ENCODE measurements at places on chromosomes 1 and 21. TPM values are rescaled to one million over a fixed set of nuclear protein-coding genes. Genes with fewer than 3 reads are reported as not detected.

Gene TFF3
- 5.2 TPM for total RNA-seq

Gene S100A14
- total RNA-seq, result not detected

Gene INAVA
- total RNA-seq, result 0.52 TPM

Gene SLAMF1
- not detected for total RNA-seq

Gene TSSK3
- 1.0 TPM for total RNA-seq

Gene C1QTNF12
- 1.0 TPM for total RNA-seq

Gene TNFRSF4
- total RNA-seq, result 0.52 TPM

Gene SH3BGR
- 58.5 TPM for total RNA-seq

Gene UBL4B
- not detected for total RNA-seq

Gene SLC6A9
- 2.1 TPM for total RNA-seq

Gene PPIAL4G
- not detected for total RNA-seq

Gene OR4F29
- total RNA-seq, result not detected

Data from skeletal muscle tissue (tissue), 5 donors.